ENCODE measurements at places on chromosomes 7 and 10.

- ATAC-seq = peak; percentile 24
Observed at GRCh38 chr10:3835770-3836169, 50.8 kb upstream of the KLF6 start.

DNA sequence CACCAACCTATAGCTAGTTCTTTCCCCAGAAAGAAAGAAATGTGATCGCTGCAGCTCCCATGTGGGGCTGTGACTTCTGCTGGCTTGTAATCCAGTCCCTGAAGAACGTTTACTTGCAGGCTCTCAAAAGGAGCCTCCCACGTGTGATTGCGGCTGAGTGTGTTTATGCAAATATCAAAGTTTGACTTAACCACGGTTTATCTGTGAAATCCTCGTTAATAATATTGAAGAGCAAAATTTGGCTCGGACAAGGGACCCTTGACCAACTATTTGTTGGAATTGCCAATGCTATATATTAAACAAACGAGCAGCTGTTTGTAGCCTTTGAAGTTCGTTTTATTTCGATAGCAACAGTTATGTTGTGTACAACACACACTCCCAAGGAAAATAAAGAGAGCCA lies 470.1 kb upstream of the NRP1 start:
- no peak for ATAC-seq

DNA sequence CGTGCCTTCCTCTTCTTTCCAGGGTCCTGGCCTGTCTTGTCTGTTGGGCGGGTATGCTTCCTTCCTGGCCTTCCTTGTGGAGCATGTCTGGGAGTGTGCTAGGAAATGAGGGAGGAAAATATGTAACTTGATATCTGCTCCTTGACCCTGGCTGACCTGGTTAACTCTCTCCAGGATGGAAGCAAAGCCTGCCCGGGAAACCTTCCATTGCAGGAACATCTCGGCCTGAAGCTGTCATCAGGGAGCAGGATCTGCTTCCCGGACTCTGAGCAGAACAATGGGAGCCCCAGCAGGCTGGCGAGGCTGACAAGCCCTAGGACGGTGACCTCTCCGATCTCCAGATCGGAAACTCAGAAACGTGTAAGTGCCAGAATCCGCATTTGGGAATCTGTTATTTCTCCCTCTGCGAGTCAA lies 340.3 kb downstream of the FRMD4A start:
- ATAC-seq = no peak

DNA sequence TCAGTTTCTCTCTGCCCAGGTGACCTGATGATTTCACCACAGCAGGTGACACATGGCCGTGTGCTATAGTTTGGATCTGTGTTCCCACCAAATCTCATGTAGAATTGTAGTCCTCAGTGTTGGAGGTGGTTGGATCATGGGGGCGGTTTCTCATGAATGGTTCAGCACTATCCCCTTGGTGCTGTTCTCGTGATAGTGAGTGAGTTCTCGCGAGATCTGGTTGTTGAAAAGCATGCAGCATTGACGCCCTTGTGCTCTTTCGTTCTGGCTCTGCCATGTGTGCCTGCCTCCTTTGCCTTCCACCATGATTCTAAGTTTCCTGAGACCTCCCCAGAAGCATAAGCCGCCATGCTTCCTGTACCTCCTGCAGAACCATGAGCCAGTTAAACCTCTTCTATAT lies 85.2 kb upstream of the C1QL3 start:
- ATAC-seq = no peak

DNA sequence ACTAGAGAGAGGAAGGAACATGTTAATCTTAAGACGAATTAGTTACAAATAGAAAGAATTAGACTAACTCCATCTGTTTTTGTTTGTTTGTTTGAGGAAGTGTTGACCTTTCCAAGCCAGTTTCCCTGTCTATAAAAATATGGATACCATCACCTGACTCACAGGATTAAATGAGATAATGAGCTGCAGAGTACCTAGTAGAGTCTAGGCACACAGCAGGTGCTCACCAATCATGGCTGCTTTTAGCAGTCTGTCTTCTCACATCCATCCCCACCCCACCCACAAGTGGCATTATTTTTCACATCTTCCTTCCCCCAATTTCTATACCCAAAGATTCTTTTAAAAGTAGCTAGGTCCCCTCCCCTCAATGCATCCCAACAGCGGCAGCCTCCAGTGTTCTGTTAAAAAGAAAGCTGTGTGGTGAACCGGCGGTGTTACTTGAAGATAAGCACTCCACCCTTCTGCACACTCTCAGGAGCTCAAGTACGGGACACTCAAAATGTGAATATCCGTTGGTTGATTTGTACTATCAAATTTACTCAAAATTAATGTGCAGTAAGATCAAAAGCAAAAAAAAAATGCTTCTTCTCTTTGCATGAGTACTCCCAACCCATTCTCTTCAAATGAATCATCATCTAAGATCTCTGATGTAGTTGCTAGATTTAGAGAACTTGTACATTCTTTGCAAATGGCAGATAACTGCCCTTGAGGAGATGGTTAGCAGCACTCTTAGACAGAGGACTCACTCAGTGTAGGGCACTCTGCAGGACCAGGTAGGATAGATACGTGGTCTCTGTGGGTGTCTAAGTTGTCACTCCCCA lies 145.4 kb upstream of the ASAH2 start:
- peak; percentile 90 for ATAC-seq

- ATAC-seq = no peak
Observed at GRCh38 chr7:140674899-140675701, 2.4 kb downstream of the ADCK2 start.

GRCh38 chr7:94177441-94177840 lies 173.3 kb upstream of the BET1 start:
- no peak for ATAC-seq

DNA sequence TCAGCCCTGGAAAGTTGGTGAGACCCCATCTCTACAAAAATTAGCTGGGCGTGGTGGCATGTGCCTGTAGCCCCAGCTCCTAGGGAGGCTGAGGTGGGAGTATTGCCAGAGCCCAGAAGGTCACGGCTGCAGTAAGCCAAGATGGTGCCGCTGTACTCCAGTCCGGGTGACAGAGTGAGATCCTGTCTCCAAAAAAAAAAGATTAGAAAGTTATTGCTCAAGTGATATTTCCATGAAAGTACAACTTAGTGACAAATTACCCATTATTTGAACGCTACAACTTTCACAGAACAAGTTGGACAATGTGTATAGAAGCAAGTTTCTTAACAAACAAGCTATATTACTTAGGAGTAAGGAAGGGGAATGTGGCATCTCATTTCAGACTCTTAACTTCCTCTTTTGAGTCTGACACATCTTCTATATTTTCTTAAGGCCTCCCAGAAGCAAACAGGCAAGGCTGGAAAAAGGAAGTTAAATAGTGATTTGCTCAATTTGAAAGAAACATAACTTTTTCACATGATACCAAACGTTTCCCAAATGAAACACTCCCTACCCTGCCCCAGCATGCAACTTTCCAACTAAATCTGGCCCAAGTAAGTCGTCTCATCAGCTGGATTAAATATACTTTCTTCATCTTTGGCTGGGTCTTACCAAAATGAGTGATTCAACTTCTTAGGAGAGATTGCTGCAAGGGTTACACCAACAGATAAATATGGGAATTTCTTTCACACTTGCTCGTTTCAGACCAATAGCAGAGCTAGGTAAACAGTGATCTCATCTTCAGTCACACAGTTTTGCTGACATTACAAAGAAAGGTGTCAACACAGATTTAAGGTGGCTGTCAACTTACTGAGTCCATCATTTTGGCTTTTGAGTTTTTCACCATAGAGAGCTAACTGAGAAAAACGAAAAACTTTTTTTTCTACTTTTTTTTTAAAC lies 66.3 kb upstream of the KLF6 start:
- peak; percentile 45 for ATAC-seq

- ATAC-seq = no peak
Observed at GRCh38 chr7:151802469-151802846, 74.5 kb downstream of the PRKAG2 start.

DNA sequence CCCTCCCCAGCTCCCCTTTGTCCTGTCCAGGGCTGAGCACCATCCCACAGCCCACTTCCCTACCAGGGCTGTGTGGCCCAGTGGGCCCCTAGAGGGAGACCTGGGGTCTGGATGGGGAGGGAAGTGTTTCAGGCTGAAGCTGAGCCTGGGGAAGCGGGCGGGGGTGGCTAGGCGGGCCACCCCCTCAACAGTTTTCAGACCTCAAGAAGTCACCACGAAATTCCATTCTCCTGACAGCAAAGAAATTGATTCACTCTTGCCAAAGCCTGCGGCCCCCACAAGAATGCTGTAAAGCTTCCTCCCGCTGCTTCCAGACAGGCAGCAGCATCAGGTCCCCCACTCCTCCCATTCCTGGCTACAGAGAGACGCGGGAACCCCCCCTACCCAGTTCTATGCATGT lies 2.5 kb upstream of the LFNG start:
- ATAC-seq = no peak

DNA sequence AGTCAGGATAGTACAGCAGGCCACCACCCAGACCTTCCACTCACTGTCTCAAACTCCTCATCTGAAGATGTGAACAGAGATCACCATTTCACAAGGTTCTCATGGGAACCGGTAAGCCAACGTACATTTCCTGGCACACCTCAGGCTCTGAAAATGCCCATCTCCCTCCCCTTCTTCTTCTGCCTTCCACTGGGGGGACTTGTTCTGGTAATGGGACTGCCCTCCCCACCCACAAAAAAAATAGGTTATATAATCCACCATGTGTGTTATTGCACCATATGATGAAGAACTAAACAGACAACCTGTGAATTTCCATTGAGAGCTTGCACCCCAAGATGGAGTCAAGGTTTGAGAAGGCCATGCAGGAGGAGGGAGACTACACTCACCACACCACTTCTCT lies 42.1 kb upstream of the IKZF1 start:
- peak; percentile 11 for ATAC-seq

DNA sequence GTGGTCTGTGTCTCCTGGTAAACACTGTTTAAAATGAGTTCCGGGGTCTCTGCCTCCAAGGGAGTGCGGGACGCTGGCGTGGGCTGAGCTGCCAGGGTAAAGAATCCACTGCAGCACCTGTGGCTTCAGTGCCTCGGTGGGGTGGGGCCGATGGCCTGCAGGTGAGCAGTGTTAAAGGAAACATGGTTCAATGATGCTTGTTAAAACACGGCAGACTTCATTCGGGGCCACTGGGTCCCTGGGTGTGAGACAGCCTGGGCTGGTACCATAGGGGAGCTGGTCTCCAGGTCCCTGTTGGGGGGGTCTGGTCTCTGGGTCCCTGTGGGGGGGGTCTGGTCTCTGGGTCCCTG lies 24.9 kb upstream of the KNDC1 start:
- no peak for ATAC-seq

- ATAC-seq = peak; percentile 99
Observed at GRCh38 chr7:131513245-131514061, 43.0 kb downstream of the PODXL start.

DNA sequence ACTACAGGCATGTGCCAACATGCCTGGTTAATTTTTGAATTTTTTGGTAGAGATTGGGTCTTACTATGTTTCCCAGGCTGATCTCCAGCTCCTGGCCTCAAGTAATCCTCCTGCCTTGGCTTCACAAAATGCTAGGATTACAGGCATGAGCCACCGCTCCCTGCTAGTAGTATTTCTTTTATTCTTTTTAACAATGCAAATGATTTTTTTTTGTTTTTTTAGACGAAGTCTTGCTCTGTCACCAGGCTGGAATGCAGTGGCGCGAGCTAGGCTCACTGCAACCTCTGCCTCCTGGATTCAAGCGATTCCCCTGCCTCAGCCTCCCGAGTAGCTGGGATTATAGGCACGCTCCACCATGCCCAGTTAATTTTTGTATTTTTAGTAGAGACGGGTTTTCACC lies 58.1 kb downstream of the SVIL start:
- no peak for ATAC-seq

DNA sequence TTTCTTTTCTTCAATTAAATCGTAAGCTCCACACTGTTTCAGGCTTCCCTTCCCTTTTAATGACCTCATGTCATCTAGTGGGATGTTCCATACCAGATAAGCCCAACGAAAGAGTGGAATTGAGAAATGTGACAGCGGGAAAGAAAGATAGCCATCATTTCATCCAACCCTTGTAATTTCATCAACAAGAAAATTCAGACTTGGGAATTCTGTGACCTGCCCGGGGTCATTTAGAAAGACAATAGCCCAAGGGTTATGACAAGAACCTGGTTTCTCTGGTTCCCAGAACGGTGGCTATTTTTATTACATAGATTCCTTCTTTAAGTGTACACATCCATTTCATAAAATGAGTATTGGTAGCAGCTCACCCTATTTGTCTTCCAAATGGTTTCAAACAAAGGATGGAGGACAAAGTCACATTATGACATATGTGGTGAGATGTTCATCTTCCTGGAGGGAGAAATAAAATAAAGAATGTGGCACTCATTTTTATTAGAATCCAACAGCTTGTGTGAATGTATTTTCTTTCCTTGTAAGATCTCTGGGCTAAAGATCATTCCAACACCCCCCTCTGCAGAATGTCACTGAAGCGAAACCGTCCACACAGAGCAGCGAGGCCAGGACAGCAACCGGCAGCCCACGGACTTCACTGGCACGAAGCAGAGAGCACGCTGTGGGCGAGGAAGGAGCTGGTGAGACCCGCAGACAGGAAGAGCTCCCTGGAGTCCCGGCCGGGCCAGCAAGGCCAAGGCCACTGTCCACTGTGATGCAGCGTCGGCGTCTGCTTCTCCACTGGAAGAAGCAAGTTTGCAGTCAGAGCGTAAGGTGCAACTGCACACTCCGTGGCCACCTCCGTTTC lies 199.9 kb downstream of the KLF6 start:
- no peak for ATAC-seq

DNA sequence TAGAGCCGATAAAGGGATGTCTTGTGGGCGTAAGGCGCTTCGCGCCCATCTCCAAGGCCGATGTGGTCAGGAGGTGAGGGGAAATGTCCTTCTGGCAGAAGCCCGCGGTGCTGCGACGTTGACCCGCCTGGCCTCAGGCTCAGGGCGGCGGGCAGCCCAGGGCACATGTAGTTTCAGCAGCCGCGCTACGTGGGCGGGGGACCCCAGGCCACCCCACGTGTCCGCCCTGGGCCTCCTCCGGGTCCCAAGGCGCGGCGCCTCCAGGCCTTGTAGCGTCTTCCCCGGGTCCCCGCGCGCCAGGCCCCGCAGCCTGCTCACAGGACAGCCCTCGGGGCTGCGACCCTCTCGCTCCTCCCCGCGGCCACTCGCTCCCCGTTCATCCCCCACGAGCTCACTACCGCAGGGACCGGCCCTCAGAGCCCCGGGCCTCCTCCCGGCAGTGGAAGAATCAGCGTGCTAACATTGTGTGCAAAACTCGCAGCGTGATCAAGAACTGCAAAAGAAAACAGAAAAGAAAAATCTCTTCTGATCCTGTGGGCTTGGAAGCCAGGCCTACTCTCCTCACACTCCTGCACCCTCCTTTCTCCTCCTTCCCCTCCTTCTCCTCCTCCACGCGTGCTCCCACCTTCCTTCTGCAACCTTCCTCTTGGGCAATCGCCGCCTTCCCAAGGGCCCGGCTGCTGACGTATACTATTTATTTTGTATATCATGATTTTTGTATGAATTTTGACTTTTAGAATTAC lies 4.4 kb upstream of the TBX20 start:
- ATAC-seq = no peak

GRCh38 chr10:59867590-59867989 lies 38.8 kb downstream of the CCDC6 start:
- ATAC-seq = no peak

GRCh38 chr7:148620749-148621359 lies 30.3 kb downstream of the C7orf33 start:
- peak; percentile 61 for ATAC-seq
